Stimulated activated CD4-positive, alpha-beta T cell treated with anti-CD3 and anti-CD28 coated beads, Interleukin-4, amount 100 ng/mL, for 48 hours (primary cell): ENCODE measurements at places on chromosomes 4 and X.

- peak; percentile 23 for DNase-seq
These were observed 208.9 kb downstream of the NWD2 start for GRCh38 chr4:37453281-37453998.

DNA sequence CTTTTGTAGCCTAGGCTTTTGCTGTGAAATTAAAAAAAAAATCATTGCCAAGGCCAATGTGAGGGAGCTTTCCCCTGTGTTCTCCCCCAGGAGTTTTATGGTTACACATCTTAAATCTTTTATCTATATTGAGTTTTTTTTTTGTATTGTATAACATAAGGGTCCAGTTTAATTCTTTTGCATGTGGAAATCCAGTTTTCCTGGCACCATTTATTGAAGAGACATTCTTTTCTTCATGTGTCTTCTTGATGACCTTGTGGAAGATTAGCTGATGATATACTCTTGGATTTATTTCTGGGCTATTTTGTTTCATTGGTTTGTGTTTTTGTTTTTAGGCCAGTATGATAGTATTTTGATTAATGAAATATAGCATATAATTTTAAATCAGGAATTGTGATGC is 225.0 kb downstream of the ADAM29 start:
- no peak for DNase-seq

DNA sequence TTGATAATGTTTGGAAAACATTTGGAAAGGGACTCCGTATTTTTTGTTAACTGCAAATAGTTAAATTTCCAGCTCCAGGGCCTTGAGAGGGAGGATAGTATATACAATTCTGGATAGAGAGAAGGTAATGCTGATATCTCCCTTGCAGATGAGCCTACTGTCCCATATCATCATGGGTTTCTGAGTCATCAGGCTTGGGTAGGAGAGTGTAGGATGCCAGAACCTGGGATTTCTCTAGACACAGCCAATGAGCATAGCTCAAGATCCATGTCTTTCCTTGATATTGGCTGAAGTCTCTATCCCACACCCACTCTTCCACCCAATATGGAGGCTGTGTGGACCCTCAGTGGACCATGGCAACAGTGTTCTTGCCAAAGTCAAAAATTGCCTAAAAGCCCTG is 7.8 kb downstream of the FRMPD3 start:
- DNase-seq, result no peak

DNA sequence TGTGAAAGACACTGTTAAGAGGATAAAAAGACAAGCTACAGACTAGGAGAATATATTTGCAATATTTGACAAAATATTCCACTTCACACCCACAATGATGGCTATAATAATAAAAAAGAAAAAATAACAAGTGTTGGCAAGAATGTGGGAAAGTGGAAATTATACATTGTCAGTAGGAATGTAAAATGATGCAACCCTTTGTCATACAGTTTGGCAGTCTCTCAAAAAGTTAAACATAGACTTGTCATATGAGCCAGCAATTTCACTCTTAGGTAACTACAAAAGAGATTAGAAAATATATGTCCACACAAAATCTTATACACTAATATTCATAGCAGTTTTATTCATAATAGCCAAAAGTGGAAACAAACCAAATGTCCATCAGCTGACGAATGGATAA is 5.2 kb upstream of the RADX start:
- no peak for DNase-seq

- no peak for DNase-seq
These were observed 59.6 kb downstream of the SCML2 start for GRCh38 chrX:18294893-18295292.

DNA sequence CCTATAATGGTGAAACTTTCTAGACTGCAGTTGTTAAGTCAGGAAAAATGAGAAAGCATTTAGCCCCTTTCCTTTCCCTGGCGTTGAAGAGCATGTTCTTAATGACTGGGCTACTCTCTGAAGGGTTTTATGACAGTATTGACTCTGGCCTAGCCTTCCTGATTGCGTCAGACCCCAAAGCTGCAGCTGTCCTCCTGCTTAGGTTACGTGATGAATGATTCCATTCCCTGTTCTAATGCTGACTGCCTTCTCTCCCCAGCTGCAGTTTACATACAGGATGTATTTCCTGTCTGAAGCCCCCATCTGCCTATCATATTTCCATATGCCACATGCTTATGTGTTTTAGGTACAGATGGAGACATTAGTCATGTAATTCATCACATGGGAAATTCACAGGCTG is 105.8 kb upstream of the EGFL6 start:
- DNase-seq, result no peak

DNA sequence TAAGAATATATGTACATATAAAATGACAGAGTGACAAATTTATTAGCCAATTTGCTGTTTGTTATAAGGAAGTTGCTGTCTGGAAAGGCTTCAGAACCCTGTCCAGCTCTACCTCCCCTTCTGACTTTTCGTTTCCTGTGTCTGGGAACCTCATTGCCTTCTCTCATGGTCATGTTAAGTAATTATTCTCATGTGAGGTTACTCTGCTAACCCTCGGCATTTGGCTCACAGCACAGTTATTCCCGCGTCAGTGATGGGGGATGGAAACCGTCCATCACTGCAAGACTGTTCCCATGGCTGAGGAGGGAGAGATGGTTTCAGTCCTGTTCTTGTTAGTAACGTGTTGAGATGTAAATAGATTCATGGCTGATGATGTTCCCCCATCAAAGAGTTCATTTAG is 11.9 kb downstream of the EDNRA start:
- no peak for DNase-seq

DNA sequence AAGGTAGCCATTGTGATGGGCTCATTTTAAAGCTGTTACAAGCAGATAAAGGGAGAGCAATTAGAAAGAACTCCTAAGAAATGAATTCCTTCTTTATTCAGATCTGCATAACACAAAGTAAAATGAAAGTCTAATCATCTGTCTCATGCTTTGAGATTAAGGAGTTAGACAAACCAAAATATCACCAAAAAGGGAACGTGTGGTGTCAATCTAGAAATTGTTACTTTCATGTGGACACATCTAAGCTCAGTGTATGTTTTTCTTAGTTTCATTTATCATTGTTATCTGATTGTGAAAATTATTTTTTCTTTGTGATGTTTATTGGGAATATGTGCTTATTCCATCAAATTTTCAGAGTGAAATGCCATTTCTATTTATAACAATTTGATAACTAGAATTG is 80.3 kb downstream of the BANK1 start:
- no peak for DNase-seq

GRCh38 chr4:107194005-107194404 is 157.9 kb upstream of the DKK2 start:
- DNase-seq, result no peak

- no peak for DNase-seq
These were observed 54.4 kb downstream of the MRPL1 start for GRCh38 chr4:77917075-77917474.

DNA sequence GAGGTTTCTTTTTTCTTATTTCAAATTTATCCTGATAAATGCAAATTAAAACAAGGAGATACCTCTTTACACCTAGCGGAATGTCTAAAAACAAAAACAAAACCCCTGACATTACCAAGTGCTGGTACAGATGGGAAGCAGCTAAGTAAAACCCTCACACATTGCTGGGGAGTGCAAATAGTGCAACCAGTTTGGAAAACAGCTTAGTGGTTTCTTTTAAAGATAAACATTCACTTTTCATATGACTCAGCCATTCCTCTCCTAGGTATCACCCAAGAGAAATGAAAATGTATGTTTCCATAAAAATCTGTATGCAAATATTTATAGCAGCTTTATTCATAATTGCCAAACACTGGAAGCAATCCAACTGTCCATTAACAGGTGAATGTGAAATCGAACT is 84.1 kb upstream of the HELT start:
- DNase-seq, result no peak

GRCh38 chr4:173735049-173735448 is 205.0 kb upstream of the HAND2 start:
- no peak for DNase-seq

- no peak for DNase-seq
These were observed 158.6 kb upstream of the ADGRL3 start for GRCh38 chr4:61041527-61041926.

DNA sequence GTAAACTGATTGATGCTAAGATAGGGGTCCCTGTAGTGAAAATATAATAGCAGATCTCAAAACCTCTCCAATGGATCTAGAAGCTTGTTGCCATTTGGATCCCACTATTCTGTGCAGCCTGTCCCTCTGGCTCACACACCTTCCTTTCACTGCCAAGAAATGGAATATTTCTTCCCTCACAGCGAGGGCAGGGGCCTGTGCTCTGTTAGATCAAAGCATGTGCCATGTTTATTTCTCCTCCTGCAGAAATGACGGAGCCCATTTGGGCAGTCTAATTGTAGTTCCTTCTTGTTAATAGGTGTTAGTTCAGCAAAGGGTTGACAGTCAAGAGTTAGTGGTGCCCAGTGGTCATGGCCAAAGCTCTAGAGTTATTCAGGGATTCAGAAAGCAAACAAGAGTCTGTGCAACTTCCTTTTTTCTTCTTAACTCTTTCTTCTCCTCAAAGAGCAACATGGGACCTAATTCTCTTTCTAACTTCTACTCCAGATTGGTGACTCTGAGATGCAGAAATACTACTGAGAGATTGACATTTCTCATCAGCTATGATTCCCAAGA is 106.8 kb downstream of the STOX2 start:
- DNase-seq, result no peak

- DNase-seq, result no peak
These were observed 98.4 kb downstream of the ZNF827 start for GRCh38 chr4:145840162-145840768.

DNA sequence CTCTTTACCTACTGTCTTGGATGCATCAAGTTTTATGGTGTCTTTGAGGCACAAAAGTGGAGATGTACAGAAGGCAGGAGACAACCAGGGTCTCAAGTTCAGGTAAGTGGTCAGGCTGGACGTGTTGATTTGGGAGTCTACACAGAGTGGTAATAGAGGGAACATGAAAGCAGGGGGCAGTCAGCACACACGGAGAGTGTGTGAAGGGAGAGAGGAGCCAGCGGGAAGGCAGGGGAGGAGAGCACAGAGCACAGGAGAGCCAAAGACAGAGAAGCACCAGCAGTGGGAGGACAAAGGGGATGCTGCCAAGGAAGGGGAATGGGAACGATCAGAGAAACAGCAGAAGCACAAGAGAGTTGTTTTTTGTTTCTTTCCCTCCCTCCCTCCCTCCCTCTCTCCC is 32.9 kb downstream of the TMEM150C start:
- no peak for DNase-seq

DNA sequence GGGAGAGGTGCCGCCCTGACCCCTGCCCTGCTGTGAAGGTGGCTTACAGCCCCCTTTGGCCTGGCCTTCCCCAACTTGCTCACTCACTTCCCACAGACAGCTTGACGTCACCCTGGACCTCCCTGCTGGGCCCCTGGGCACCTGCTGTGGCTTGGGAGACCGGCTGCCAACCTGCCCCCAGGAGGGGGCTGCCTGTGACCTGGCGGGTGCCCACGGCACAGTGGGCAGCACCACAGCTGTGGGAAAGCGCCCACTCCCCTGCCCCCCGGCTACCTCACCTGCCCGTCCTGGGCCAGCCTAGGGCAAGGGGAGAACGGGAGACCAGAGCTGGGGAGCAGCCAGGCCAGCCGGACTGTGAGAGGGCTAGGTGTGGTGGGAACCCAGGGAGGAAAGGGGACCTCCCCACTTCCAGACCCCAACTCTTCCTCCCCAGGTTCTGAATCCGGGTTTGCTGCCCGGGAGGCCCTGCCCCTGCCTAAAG is 2.4 kb upstream of the ZFP92 start:
- DNase-seq, result no peak

DNA sequence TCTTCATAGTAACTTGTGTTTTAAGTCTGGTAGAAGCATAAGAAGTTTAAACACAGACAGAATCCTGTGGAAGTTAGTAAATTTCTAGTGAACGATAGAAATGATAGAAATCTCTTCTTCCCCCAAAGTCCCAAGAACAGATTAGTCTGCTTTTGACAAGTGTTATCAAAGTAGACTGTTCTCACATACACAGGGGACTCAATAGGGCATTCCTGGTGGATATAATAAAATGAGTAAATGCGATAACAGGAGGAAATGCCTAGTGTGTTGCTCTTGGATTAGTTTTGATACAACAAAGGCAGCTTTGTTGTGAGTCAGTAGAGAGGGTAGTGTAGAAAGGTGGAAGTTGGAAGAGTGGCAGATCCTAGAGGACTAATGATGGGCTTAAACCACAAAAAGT is 43.5 kb downstream of the CLCN3 start:
- no peak for DNase-seq

GRCh38 chr4:71186566-71187403 is 152.0 kb upstream of the SLC4A4 start:
- peak; percentile 4 for DNase-seq

DNA sequence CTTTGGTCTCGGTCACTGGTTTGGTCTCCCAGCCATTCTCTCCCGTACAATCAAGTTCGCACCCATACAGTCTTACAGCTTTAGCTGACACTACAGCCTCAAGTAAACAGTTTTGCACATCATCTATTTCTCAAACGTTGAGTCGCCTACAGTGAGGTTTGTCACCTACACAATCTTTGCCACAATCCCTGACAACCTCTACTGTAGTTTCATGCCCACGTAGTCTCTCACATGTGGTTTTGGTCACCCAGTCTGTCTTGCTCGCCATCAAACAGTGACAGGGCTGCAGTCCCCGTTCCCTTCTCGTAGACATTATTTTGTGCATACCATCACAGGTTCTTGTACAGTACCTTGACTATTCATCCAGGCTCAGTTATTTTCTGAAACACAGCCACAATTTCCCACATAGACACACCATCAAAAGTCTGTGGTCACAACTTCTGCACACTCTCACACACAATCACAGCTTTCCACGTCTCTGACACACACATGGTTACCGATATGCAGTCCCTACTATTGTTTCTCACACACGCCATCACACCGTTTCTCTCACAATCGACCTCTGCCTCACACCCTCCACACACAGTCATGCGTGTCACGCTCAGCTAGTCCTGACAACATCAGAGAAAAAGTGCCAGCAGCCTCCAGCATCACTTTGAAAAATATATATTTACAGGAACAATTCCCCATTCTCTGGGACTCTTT is 5.3 kb upstream of the CFP start:
- no peak for DNase-seq
